ENCODE measurements at places on chromosomes 7 and 10. TPM values are rescaled to one million over a fixed set of nuclear protein-coding genes. Genes with fewer than 3 reads are reported as not detected.

Gene SORBS1
- total RNA-seq: 591 TPM

DNA sequence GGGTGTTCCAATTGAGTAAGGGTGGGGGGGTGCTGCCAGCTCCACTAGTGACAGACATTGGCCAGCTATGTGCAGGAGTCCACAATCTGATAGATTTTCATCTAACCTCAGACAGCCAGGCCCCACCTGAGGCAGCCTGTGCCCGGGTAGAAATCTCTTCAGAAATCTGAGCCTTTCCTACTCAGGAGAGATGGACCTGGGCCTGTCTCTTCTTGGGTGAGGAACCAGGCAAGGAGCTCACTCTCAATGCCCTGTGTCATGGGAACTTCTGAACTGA is 86.9 kb downstream of the UBE2H start:
- H3K27me3 ChIP-seq: no peaks in the 10 kb centered on the region
- peak overlapping the region; percentile 92 for H3K27ac ChIP-seq
- H3K4me1 ChIP-seq: peaks cover 18% of the 10 kb centered on the region
- DNase-seq: no peak

DNA sequence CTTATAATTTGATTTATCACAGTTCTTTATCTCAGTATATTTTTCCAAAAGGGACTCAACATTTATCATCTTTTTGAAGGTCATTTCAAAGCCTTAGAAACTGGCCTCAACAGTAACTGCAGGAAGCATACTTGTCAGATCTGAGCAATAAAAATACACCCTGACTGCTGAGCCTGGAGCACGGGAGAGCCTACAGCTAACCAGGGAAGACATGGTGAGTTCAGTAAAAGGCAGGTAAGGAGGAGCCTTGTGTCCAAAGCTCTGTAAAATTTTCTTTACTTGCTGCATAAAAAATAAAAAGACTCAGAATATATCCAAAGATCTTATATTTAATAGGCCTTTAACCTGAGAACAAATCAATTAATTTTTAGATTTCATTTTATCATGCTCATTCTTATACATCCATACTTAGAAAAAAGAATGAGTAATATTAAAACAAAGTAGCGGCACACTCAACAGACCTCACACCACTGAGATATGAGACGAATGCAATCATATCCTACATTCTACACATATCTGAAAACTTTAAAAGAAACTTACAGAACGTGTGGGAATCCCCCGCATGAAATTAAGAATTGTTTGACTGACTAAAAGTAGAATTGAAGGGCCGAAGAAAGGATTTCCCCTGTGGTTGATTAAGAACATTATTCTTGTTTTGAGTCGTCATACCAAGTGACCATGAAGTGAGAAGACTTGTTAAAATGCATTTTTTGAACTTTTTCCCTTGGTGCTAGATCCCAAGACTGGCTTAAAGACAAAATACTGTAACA is 296.4 kb upstream of the MKLN1 start:
- H3K36me3 ChIP-seq: no peaks in the 10 kb centered on the region
- H3K4me3 ChIP-seq: no peak overlapping the region
- H3K27me3 ChIP-seq: no peaks in the 10 kb centered on the region
- H3K27ac ChIP-seq: no peak overlapping the region
- peaks cover 8% of the 10 kb centered on the region for H3K4me1 ChIP-seq
- DNase-seq: no peak

- no peak overlapping the region for H3K27ac ChIP-seq
- DNase-seq: no peak
- H3K4me3 ChIP-seq: no peak overlapping the region
- H3K27me3 ChIP-seq: no peaks in the 10 kb centered on the region
- H3K4me1 ChIP-seq: no peaks in the 10 kb centered on the region
Observed at GRCh38 chr10:48838834-48839233, 100.8 kb downstream of the LRRC18 start.

Gene ZNF736
- 21.4 TPM for total RNA-seq

Gene CASP7
- 17.6 TPM for total RNA-seq

DNA sequence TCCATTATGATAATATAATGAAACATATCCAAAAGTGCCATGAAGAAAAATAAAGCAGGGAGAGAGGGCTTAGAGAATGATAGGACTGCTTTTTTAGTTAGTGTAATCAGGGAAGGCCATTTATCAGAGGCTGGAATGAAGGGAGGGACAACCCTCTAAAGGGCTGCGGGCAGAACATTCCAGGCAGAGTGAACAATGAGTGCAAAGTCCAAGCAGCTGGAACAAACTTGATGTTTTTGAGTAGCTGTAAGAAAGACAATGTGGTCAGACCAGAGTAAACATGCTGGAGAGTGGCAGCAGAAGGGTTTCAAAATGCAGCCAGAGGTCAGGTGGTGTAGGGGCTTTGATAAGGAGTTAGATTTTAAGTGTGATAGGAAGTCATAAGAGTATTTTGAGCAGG is 65.6 kb upstream of the CCDC6 start:
- no peaks in the 10 kb centered on the region for H3K36me3 ChIP-seq
- no peak for DNase-seq
- no peaks in the 10 kb centered on the region for H3K27me3 ChIP-seq
- no peaks in the 10 kb centered on the region for H3K4me1 ChIP-seq

DNA sequence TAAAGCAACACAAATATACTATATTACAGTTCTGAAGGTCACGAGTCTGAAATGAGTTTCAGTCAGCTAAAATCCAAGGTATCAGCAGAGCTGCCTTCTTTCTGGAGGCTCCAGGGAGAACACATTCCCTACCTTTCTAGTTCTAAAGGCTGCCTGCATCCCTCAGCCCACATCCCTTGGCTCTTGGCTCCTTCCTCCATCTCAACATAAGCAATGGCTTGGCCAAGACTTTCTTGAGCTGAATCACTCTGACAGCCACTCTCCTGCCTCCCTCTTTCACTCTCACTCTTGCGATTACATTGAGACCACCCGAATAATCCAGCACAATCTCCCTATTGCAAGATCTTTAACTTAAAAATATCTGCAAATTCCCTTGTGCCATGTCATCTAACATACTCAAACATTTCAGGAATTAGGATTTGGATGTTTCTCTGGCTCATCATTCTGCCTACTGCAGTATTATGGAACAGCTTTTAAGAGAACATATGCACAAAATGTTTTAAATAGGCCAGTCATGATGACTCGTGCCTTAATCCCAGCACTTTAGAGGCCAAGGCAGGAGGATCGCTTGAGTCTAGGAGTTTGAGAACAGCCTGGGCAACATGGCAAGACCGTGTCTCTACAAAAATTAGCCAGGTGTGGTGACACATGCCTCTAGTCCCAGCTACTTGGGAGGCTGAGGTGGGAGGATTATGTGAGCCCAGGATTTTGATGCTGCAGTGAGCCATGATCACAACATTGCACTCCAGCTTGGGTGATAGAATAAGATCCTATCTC is 144.2 kb upstream of the VSTM2A start:
- no peaks in the 10 kb centered on the region for H3K36me3 ChIP-seq
- H3K27ac ChIP-seq: no peak overlapping the region
- no peak for DNase-seq
- H3K4me1 ChIP-seq: no peaks in the 10 kb centered on the region
- H3K27me3 ChIP-seq: no peaks in the 10 kb centered on the region

- H3K36me3 ChIP-seq: no peaks in the 10 kb centered on the region
- no peaks in the 10 kb centered on the region for H3K27me3 ChIP-seq
- H3K4me1 ChIP-seq: no peaks in the 10 kb centered on the region
- peak overlapping the region; percentile 84 for H3K4me3 ChIP-seq
- peak overlapping the region; percentile 15 for H3K27ac ChIP-seq
Observed at GRCh38 chr7:55019191-55019690, 424 bp downstream of the EGFR start.

- H3K4me1 ChIP-seq: peaks cover 1% of the 10 kb centered on the region
- H3K4me3 ChIP-seq: no peak overlapping the region
Observed at GRCh38 chr7:40535678-40536077, 400.9 kb downstream of the SUGCT start.

GRCh38 chr7:80764132-80764531 is 125.7 kb downstream of the CD36 start:
- H3K4me3 ChIP-seq: no peak overlapping the region
- no peak overlapping the region for H3K27ac ChIP-seq
- H3K4me1 ChIP-seq: no peaks in the 10 kb centered on the region
- H3K36me3 ChIP-seq: no peaks in the 10 kb centered on the region
- H3K27me3 ChIP-seq: no peaks in the 10 kb centered on the region

GRCh38 chr7:76246804-76247389 is 45.2 kb downstream of the SRRM3 start:
- no peaks in the 10 kb centered on the region for H3K27me3 ChIP-seq
- DNase-seq: no peak
- no peaks in the 10 kb centered on the region for H3K36me3 ChIP-seq

DNA sequence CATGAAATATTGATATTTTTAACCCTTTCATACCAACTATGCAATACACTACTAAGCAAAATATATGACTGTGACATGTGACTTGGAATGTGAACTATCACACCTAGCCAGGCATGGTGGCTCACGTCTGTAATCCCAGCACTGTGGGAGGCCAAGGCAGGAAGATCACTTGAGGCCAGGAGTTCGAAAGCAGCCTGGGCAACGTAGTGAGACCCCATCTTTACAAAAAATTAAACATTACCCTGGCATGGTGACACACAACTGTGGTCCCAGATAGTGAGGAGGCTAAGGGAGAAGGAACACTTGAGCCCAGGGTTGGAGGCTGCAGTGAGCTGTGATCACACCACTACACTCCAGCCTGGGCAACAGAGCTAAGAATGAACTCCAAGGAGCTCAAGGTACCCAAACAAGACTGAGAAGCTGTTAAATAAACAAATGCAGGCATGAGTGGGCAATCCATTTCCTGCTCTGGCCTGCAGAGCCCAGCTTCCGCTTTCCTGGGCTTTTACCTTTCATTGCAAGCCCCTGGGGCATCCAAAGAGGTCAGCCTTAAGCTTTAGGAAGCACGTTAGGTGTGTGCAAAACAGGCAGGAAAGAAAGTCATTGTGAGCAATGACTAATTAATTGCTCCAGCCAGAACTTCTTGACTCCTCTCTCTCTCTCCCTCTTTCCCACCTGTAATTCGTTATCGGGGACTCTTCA is 162.1 kb upstream of the FOXK1 start:
- no peak for DNase-seq
- no peaks in the 10 kb centered on the region for H3K36me3 ChIP-seq
- H3K27ac ChIP-seq: no peak overlapping the region

Gene CDH23
- 7.5 TPM for total RNA-seq

- no peak overlapping the region for H3K4me3 ChIP-seq
- no peak for DNase-seq
- H3K27ac ChIP-seq: no peak overlapping the region
- no peaks in the 10 kb centered on the region for H3K27me3 ChIP-seq
- no peaks in the 10 kb centered on the region for H3K4me1 ChIP-seq
Observed at GRCh38 chr10:27068217-27068891, 31.9 kb downstream of the ANKRD26 start.

Gene CLDN4
- total RNA-seq: 0.84 TPM

Gene TIAL1
- 123 TPM for total RNA-seq

Gene PDE1C
- 6.6 TPM for total RNA-seq

- no peak overlapping the region for H3K4me3 ChIP-seq
- H3K27ac ChIP-seq: no peak overlapping the region
- H3K36me3 ChIP-seq: no peaks in the 10 kb centered on the region
- H3K4me1 ChIP-seq: no peaks in the 10 kb centered on the region
- DNase-seq: no peak
Observed at GRCh38 chr10:56679578-56679977, 318.5 kb upstream of the ZWINT start.

Gene CUBN
- 5.2 TPM for total RNA-seq

DNA sequence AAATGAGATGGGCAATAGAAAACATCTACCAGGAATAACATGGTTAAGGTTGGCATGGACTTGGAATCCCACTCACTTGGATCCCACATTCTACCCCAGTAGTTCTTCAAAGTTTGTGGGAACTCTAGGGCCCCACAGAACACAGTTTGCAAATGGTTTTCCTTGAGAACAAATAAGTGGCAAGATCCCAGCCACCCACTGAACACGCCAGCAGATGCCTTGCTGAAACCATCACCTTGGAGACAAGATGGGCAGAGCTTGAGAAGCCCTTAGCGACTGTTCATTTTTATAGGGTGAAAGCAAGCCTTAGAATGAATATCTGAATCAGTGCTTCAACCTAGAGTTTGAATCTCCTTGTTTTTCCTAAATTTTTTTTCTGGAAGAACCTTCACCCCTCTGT is 349.1 kb downstream of the RPS24 start:
- no peak overlapping the region for H3K4me3 ChIP-seq
- no peaks in the 10 kb centered on the region for H3K27me3 ChIP-seq
- H3K27ac ChIP-seq: no peak overlapping the region
- DNase-seq: no peak
- H3K4me1 ChIP-seq: no peaks in the 10 kb centered on the region

Gene ACHE
- 2.6 TPM for total RNA-seq

- H3K4me1 ChIP-seq: no peaks in the 10 kb centered on the region
- no peaks in the 10 kb centered on the region for H3K36me3 ChIP-seq
- H3K27ac ChIP-seq: no peak overlapping the region
- no peak overlapping the region for H3K4me3 ChIP-seq
Observed at GRCh38 chr7:66247380-66248078, 42.4 kb downstream of the TPST1 start.

DNA sequence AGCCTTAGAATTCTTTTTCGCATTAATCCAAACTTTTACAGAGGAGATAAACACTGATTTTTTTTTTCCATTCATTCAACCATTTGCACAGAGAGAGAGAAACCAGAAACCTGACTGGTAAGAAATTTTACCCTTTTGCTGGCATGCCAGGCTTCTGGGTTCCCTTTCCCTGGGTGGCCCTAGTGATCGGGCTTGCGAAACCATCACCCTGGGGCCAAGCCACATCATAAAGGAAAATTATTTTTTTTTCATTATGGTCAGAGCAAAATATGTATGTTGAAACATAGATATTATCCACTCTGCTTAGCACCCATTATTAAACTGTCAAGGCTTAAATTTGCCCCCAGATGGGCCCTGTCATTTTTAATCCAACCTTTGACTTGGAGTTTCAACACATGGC is 55.4 kb upstream of the INHBA start:
- no peaks in the 10 kb centered on the region for H3K4me1 ChIP-seq
- H3K4me3 ChIP-seq: no peak overlapping the region
- H3K27me3 ChIP-seq: no peaks in the 10 kb centered on the region
- no peak overlapping the region for H3K27ac ChIP-seq
- no peaks in the 10 kb centered on the region for H3K36me3 ChIP-seq

Gene CALML3
- total RNA-seq: not detected

Gene OR13A1
- not detected for total RNA-seq

Gene MKRN1
- 69.2 TPM for total RNA-seq

GRCh38 chr10:28806951-28807759 is 129.8 kb downstream of the BAMBI start:
- no peaks in the 10 kb centered on the region for H3K4me1 ChIP-seq
- no peaks in the 10 kb centered on the region for H3K36me3 ChIP-seq
- no peak overlapping the region for H3K4me3 ChIP-seq
- DNase-seq: no peak

DNA sequence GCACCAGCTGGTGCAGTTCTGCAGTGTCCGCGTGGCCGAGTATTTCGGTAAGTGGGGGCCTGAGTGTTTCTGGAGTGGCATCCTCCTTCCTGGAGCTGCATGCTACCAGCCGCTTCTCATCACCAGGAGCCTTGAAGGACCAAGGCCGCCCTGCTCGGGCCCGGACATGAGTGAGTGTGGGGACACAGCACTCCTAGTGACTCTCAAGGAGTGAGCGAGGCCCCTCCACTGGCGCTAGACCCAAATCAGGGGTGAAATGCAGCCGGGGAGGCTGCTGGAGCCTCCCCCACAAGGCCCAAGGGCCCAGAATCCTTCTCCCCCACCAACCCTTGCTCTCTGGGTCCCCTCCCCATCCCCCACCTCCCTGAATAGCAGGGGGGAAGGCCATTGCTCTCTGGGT is 48.0 kb downstream of the CAMK2B start:
- no peaks in the 10 kb centered on the region for H3K36me3 ChIP-seq
- no peaks in the 10 kb centered on the region for H3K27me3 ChIP-seq
- DNase-seq: peak; percentile 57
- H3K4me1 ChIP-seq: no peaks in the 10 kb centered on the region

Measured in aorta (tissue), 5 donors.